Esophagus squamous epithelium (tissue), 5 donors: ENCODE measurements at places on chromosomes 12 and 14. TPM values are rescaled to one million over a fixed set of nuclear protein-coding genes. Genes with fewer than 3 reads are reported as not detected.

- no peak overlapping the region for H3K4me3 ChIP-seq
- no peaks in the 10 kb centered on the region for H3K36me3 ChIP-seq
- no peak overlapping the region for H3K27ac ChIP-seq
- H3K4me1 ChIP-seq, result no peaks in the 10 kb centered on the region
- DNase-seq, result no peak
- no peaks in the 10 kb centered on the region for H3K27me3 ChIP-seq
These were observed 130.8 kb downstream of the LMNTD1 start for GRCh38 chr12:25422241-25422640.

- DNase-seq, result no peak
- peaks cover 31% of the 10 kb centered on the region for H3K4me1 ChIP-seq
- no peaks in the 10 kb centered on the region for H3K27me3 ChIP-seq
- H3K4me3 ChIP-seq, result no peak overlapping the region
These were observed 100.5 kb upstream of the SLC38A2 start for GRCh38 chr12:46472893-46473633.

GRCh38 chr12:106004289-106004688 lies 134.5 kb downstream of the NUAK1 start:
- H3K4me1 ChIP-seq, result no peaks in the 10 kb centered on the region
- no peaks in the 10 kb centered on the region for H3K27me3 ChIP-seq
- no peaks in the 10 kb centered on the region for H3K36me3 ChIP-seq

- DNase-seq, result no peak
- H3K4me3 ChIP-seq, result no peak overlapping the region
- H3K4me1 ChIP-seq, result peaks cover 16% of the 10 kb centered on the region
- no peaks in the 10 kb centered on the region for H3K27me3 ChIP-seq
- H3K27ac ChIP-seq, result peak overlapping the region; percentile 64
- H3K36me3 ChIP-seq, result no peaks in the 10 kb centered on the region
These were observed 151.5 kb upstream of the SLC38A2 start for GRCh38 chr12:46523863-46524770.

GRCh38 chr12:90999966-91000365 lies 4.8 kb downstream of the EPYC start:
- H3K4me3 ChIP-seq, result no peak overlapping the region
- no peaks in the 10 kb centered on the region for H3K36me3 ChIP-seq
- no peak for DNase-seq
- H3K27me3 ChIP-seq, result no peaks in the 10 kb centered on the region

GRCh38 chr14:58677517-58677916 lies 39.8 kb downstream of the DACT1 start:
- H3K27me3 ChIP-seq, result no peaks in the 10 kb centered on the region
- no peaks in the 10 kb centered on the region for H3K4me1 ChIP-seq
- H3K27ac ChIP-seq, result no peak overlapping the region
- no peak for DNase-seq
- no peaks in the 10 kb centered on the region for H3K36me3 ChIP-seq

DNA sequence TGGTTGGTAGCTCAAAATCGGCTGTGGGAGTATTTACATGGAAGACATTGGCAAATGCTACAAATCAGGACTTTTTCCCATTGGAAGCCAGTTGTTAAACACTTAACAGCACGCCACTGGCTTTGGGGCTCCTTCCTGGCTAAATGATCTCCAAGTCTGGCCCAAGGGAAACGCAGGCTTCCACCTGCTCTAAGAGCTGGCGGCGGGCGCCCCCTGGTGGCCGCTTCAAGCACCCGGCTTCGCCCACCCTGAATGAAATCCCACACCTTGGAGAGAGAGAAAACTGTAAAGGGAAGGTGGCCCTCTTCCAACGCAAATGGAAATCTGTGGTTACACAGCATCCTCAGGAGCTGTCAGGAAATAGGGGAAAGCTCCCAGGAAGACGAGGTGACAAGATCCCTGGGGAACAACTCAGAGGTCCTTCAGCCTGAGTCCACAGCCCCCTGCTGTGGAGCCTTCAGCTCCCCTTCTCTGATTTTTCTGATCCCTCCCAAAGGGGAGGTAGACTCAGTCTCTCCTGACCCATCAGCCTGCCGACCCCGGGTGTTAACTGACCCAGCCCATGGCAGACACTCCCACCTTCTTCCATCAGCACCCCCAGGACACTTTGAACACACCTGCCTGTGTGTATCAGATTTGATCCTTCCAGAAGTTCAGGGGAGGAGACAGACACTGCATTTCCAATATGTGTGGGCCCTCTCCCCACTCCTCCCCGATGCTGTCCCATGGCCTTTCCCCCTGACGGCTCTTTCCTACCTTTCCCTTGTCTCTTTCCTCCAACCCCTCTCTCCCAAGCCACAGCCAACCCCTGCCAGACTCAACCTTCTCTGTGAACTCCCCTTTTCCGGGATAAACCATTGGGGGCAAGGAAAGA lies 15.4 kb downstream of the SELPLG start:
- H3K27ac ChIP-seq, result no peak overlapping the region
- H3K27me3 ChIP-seq, result no peaks in the 10 kb centered on the region
- no peak for DNase-seq
- no peaks in the 10 kb centered on the region for H3K4me1 ChIP-seq
- no peaks in the 10 kb centered on the region for H3K36me3 ChIP-seq

GRCh38 chr14:72828604-72829003 lies 65.3 kb downstream of the DPF3 start:
- H3K27me3 ChIP-seq, result no peaks in the 10 kb centered on the region
- H3K27ac ChIP-seq, result no peak overlapping the region
- H3K4me3 ChIP-seq, result no peak overlapping the region
- H3K36me3 ChIP-seq, result no peaks in the 10 kb centered on the region
- H3K4me1 ChIP-seq, result no peaks in the 10 kb centered on the region

DNA sequence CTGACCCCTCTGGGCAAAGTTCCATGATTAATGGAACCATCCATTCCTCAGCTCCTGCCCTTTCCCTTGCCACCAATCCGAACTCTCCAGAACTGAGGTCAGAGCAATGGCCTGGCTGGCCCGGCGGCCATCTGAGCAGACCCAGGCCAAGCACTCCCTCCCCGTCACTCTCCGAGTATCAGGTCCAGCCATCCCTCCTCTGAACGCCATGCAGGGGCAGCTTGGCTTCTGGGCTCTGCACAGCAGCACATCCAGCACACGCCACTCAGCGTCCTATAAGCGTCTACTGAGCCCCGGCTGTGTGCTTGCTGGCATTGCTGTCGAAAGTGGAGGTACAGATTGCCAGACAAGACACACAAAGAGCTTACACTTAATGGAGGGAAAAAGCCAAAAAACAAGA lies 34.3 kb upstream of the VWF start:
- H3K4me1 ChIP-seq, result no peaks in the 10 kb centered on the region
- no peak for DNase-seq
- H3K4me3 ChIP-seq, result no peak overlapping the region
- H3K36me3 ChIP-seq, result no peaks in the 10 kb centered on the region
- no peak overlapping the region for H3K27ac ChIP-seq
- no peaks in the 10 kb centered on the region for H3K27me3 ChIP-seq

- peak overlapping the region; percentile 95 for H3K27ac ChIP-seq
- no peaks in the 10 kb centered on the region for H3K27me3 ChIP-seq
- DNase-seq, result no peak
- peaks cover 56% of the 10 kb centered on the region for H3K4me1 ChIP-seq
- peak overlapping the region; percentile 99 for H3K4me3 ChIP-seq
These were observed 392 bp downstream of the SLC15A4 start for GRCh38 chr12:128823216-128823915.

DNA sequence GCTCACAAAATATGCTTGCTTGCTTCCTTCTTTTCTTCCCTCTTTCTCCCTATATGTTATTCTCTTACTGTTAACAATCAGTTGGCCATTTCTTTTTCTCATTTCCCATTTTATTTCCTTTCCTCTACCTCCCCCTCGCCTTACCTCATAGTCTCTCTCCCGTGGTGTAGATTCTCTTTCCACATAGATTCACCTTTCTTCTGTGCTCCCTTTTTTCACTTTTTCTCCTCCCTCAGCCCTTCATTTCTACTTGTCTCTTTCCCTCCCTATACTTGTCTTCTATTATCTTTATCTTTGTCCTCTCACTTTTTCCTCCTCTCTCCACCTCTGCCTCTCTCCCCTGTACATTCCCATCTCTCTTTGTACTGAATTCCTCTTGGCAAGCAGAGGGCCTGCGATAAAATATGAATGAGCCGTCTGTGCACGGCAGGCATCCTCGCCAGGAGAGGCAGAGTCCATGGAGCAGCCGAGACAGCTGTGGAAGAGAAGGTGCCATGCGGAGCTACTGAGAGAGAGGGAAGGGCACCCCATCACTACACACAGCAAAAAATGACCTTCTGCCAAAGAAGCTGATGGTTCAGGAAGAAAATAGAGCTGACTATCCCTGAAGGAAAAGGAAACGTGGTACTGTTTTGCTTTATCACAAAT lies 12.1 kb downstream of the C14orf93 start:
- H3K4me1 ChIP-seq, result peaks cover 8% of the 10 kb centered on the region
- H3K27me3 ChIP-seq, result no peaks in the 10 kb centered on the region
- H3K27ac ChIP-seq, result no peak overlapping the region
- DNase-seq, result no peak
- peaks cover 21% of the 10 kb centered on the region for H3K36me3 ChIP-seq

DNA sequence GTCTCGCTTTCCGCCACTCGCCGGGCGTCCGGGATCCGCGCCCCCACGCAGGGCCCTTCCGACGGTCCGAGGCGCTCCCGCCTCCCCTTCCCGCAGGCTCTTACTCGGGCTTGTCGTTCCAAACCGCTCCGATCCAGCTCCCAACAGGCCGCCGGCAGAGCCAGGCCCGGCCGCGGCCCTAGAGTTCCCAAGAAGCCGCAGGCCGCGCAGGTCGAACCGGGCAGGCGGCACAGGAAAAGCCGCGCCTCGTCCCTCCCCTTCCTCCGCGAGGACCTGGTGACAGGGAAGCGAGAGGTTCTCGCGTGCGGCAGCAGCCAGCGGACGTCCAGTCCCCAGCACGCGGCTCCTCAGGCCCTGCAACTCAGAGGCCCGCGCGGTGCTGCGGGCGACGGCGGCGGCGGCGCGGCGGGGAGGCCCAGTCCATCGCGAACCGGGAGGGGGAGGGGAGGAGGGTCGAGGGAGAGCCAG lies 272 bp downstream of the HECTD1 start:
- H3K4me1 ChIP-seq, result peaks cover 42% of the 10 kb centered on the region
- H3K27ac ChIP-seq, result peak overlapping the region; percentile 100
- DNase-seq, result no peak

Gene HAL
- 2.2 TPM for total RNA-seq

Gene MYH7
- not detected for total RNA-seq

Gene PLD4
- 0.67 TPM for total RNA-seq

Gene ART4
- 0.35 TPM for total RNA-seq

Gene PRKD1
- total RNA-seq, result 0.30 TPM
